ENCODE measurements at places on chromosomes 6 and 20. TPM values are rescaled to one million over a fixed set of nuclear protein-coding genes. Genes with fewer than 3 reads are reported as not detected.

Gene OR12D1
- polyA plus RNA-seq, result not detected

Gene LRRC73
- polyA plus RNA-seq, result 4.7 TPM

Gene SPATS1
- polyA plus RNA-seq, result not detected

Gene SGK1
- polyA plus RNA-seq, result 10.3 TPM

Gene BFSP1
- polyA plus RNA-seq, result 1.3 TPM

Gene MBOAT1
- not detected for polyA plus RNA-seq

Gene TFAP2A
- not detected for polyA plus RNA-seq

Gene EFCAB8
- not detected for polyA plus RNA-seq

Gene PKIB
- polyA plus RNA-seq, result 26.2 TPM

Gene XKR7
- polyA plus RNA-seq, result 9.6 TPM

Gene GATA5
- polyA plus RNA-seq, result not detected

Gene LTB
- polyA plus RNA-seq, result not detected

Gene TCP11
- polyA plus RNA-seq, result not detected

Gene SAMD5
- 14.5 TPM for polyA plus RNA-seq

All from neural cell (in vitro differentiated cells).